Effector memory CD8-positive, alpha-beta T cell (primary cell): ENCODE measurements at places on chromosomes 2 and 18.

GRCh38 chr2:151091583-151091982 is 170.1 kb downstream of the RBM43 start:
- no peak for DNase-seq

DNA sequence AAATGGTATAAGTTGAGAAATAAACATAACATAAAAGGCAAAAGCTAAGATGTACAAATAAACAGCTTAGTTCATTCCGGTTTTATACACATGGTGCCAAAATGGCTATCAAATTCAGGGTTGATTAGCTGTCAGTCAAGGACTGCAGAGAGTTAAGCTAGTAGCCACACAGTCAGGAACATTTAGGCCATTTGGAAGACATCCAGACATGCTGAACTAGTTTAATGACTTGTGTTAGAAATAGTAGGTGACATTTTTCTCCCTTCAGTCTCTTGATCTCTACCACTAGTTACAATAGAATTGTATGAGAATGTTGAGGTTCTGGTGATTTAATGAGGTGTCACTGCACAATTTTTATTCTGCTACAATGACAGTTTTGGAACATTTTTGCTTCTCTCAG is 394.4 kb upstream of the SPHKAP start:
- no peak for DNase-seq

GRCh38 chr2:158712791-158713522 is 82.2 kb upstream of the DAPL1 start:
- DNase-seq: no peak

DNA sequence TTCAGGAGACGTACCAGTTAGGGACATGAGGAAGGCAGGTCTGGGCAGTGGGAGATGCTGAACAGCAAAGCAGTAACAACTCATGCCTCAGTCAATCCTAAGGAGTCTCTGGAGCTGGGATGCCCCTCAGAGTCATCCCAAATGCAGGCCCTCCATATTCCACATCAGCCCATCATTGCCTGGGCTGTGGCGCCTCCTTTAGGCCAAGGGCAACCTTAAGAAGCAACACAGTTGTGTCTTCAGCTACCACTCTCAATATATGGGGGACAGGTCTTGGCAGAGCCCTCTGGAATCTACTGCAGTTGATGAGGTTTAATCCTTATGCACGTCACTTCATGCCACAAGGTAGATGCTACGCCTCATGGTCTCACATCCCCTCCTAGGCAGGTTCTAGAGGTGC is 682.0 kb upstream of the RAB6C start:
- DNase-seq: no peak

GRCh38 chr18:49531678-49532153 is 30.1 kb upstream of the LIPG start:
- no peak for DNase-seq

GRCh38 chr2:172791953-172792352 is 56.3 kb downstream of the RAPGEF4 start:
- DNase-seq: no peak

DNA sequence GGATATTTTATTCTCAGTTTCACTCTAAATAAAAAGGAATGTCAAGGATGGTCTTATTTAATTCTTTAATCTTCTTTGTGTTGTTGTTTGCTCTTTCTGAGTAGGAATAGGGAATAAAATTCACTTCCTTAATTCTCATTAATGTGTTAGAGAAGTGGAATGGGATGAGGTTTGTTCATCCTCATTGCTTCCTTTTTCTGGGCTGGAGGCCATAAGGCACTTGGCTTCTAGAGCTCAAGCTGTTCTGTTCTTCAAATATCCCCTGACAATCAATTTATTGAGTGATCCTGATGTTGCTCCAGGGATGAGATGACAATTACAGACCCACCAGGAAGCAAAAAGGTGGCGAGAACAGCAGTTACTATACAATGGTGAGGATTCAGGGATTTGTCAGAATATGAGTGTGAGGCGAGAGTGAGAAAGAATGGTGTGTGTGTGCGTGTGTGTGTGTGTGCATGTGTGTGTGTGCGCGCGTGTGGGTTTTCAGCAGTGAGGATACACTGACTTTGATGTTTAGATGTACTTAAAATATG is 557.6 kb upstream of the FANCL start:
- no peak for DNase-seq

- DNase-seq: no peak
Observed at GRCh38 chr2:186605041-186605440, 15.2 kb downstream of the ITGAV start.

DNA sequence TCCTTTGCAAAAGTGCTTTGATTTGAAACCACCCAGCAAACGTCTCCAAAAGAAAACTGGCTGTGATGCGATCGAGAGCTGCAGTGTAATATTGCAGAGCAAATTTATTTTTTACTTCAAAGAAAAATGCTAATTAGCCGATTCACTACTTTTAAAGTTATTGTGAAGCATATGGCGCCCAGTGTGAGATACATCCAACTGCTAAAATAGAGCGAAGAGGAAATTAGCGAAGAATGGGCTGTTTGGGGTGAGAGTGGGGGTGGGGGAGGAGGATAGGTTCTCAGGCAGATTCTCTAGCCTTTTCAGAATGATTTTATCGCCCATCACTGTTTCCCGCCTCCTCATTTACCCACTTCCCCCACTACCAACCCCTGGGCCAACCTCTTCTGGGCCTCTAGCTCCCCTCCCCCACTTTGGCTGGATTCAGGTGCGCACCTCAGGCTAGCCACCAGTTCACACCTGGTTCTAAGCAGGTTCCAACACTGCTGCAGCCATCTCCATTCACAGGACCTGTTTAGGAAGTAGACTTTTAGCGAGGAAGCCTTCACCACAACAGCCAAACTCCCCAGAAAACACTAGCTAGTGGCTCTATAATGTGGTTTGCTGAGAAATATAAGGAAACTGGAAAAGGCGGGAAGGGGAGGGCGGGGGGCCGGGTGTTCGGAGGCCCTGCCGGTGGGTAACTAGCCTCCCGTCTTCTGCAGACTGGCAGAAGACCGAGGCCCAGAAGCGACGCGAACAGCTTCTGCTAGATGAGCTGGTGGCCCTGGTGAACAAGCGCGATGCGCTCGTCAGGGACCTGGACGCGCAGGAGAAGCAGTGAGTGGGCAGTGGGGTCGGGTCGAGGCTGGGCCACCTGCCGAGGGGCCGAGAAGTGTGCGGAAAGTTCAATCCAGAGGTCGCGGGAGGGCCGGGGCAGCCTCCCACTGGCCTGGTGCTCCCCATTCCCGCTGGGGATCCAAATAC is 6.0 kb upstream of the OTX1 start:
- no peak for DNase-seq

GRCh38 chr2:172094294-172095145 is 8.2 kb downstream of the DLX2 start:
- DNase-seq: no peak

DNA sequence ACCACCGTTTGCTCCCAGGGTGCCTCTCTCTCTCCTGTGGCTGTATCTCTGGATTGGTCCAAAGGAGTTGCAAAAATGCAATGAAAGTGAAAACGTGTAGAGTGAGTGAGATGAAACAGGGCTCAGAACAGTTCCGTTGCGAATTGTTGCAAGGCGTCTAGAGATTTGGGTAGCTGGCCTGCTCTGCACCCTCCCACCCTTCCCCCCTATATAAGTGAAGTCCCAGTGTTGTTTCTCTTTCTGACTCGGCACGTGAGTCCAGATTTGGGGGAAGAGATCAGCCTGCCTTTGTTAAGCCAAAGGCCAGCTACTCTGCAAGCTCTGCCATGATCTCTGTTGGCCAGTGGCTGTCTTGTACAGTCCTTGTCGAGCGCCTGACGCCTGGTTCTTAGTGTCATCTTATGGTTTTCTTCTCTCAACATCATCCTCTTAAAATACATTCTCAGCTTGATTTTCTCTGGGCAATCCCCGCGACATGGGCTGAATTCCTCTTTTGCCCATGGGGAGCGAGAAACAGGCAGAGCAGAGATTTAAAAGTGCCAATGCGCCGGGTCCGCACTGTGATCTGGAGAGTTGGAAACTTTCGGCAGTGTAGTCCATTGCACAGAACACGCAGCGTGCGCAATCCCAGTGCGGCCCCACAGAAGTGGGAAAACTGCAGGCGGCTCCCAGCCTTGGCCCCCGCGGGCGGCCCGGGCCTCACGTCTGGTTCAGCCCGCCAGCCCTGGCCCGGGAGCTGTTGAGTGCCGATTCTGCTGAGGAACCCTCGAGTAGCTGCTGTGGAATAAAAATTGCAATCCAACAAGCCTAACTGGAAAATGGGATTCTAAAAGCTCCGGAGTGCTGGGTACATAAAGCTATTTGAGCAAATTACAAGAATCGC is 9.3 kb downstream of the MEIS1 start:
- no peak for DNase-seq

GRCh38 chr2:172011812-172012575 is 12.2 kb downstream of the METAP1D start:
- DNase-seq: no peak

- no peak for DNase-seq
Observed at GRCh38 chr18:40019797-40020392, 1935.1 kb upstream of the PIK3C3 start.

DNA sequence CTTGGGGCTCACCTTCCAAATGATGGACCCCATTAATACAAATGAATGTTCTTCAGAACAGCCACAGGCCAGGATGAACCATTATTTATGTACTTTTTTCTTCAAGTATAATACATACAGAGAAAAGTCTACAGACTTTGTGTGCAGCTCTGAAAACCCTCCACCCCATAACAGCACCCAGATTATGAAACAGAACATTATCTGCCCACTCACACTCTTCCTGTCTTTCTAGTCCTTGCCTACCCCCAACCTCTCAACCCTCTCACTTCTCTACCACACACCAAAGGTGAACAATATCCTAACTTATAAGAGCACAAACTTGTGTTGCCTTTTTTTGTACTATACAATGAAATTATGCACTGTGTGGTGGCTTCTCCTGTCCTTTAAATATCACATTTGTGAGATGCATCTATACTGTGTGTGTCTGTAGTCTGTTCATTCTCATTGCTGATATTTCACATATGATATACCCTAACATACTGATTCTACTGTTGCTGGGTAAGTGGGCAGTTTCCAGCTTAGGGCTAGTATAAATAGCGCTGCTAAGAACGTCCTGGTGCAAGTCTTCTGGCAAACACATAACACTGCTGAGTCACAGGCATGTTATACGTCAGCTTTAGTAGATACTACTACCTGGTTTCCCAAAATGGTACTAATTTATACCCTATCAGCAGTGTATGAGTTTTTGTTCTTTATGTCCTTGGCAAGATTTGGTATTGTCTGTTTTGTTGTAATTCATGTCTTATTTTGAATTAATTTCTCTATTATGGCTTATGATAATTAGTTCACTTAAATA is 1.0 kb upstream of the NPHP1 start:
- DNase-seq: no peak

DNA sequence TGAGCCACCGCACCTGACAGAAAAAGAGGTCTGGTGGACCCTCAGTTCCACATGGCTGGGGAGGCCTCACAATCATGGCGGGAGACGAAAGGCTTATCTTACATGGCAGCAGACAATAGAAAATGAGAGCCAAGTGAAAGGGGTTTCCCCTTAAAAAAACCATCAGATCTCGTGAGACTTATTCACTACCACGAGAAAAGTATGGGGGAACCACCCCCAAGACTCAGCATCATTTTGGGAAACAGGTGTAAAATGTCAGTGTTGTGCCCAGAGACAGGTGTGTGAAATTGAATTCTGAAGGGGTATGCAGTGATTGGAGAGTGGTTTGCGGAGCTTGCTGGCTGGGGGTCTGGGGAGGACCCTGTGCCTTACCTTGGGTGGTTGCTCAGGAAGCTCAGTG is 4.6 kb upstream of the D2HGDH start:
- DNase-seq: no peak

- no peak for DNase-seq
Observed at GRCh38 chr18:72419914-72420313, 124.2 kb downstream of the CBLN2 start.

DNA sequence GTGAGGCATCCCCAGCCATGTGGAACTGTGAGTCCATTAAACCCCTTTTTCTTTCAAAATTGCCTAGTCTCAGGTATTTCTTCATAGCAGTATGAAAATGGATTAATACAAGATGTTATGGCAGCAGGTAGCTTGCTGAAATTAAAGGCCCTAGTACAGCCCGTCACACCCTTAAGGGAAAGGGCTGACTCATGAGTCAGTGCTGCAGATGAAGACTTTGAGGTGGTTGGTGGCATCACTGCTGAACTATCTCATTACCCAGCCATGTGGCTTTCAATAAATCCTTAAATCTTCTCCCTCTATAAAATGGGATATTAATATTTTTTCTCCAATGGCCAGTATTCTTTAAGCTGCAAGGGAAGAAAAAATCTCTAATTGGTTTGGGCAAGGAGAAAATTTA is 226.1 kb upstream of the CCDC68 start:
- DNase-seq: no peak

GRCh38 chr2:239913636-239914417 is 111.3 kb downstream of the NDUFA10 start:
- no peak for DNase-seq

DNA sequence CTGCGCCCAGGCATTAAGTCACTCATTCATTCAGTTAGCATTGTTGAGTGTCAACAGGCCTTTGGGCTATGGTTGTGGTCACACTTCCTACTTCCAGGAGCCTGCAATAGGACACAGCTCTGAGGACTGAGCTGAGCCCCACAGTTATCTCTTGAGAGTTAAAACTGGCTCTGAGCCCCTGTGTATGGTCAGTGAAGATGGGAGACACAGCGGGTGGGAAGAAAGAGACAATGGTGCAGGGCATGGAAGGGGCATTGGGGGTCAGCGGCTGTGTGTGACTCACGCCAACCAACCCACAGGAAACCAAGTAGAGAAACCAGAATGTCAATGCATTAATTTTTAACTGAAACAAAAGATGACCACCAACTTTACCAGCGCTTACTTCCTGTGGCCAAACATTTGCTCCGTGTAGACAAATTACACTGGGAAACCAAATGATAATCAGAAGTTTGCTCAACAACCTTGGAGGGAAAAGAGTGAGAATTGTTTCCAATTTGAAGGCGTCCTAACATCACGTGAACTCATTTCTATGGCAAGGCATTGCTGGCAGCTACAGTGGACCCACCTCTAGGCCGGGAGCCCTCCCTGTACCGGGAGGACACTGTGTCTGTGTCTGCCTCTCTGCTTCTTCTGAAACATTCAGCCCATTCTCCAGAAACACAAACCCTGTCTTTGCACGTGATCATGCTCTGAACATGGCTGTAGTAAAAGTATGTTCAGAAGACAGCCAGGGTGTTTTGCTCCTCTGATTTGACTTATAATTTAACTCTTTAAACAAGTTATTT is 212.0 kb upstream of the ID2 start:
- DNase-seq: no peak

DNA sequence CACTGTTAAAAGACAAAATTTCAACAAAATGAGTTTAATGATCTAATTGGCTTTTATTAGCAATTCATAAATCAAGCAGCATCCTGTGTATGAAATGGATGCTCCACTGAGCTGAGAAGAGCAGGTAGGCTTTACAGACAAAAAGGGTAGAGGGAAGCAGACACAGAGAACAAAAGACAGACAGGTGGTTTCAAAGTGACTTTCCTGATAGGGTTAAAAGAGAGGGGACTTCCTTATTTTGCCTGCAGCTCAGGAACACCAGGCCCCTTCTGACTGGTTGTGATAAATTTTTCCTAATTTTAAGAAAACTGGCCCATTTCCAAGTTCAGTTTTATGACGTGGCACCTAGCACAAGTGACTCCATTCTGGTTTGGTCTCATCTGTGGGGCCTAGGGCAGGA is 11.9 kb downstream of the TEX51 start:
- no peak for DNase-seq
